ENCODE measurements at places on chromosomes 6 and 20.

- no peak for DNase-seq
These were observed 63.8 kb upstream of the TINAG start for GRCh38 chr6:54244430-54244829.

DNA sequence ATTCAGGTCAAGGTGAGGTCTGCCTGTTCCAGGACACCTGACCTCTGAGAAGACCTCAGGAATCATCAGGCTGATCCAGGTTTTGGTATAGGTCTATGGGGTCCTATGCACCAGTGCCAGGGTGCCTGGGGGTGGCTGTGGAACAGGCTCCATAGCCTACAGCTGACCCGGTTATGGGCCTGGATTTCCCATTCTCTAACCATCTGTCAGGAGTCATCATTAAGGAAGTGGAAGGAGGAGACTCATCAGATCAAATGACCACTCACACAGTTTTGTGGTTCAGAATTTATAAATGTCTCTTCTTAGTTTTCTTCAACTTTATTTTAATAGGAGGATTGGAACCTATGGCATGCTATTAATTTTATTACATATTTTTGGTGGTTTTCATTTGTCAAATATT is 14.8 kb downstream of the PLA2G7 start:
- DNase-seq = no peak

DNA sequence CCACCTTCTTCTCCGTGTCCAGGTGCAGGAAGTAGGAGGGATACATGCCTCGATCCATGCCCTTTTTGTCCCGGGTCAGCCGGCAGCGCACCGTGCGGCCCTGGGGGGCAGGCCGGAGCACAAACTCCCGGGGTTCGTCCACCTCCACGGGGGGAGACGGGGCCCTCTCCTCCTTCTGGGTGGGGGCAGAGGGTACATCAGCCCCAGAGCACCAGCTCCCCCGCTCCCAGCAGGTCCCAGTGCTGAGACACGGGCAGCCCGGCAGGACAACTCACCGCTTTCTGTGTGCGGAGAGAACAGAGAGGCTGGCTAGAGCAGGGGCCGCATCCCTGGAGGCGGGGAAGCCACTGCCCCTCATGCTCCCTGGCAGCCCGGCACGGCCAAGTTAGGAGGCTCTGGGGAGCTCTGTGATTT is 6.7 kb downstream of the TULP1 start:
- no peak for DNase-seq

DNA sequence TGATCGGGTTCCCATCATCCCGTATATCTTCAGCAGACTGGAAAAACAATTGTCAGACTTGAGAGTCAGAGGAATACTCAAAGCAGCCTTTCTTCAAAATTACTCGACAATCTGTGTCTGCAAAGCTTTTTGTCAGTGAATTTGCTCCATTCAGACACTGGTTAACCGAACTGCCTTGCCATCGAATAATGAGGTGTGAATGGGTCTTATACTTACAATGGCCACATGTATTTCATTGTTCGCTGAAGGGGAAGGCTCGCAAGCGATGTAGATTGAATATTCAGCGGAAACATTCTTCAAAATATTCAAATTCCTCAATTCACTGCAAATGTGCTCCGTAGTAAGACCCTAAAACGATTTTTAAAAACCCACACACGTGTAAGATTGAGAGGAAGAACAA is 32.9 kb downstream of the JAG1 start:
- no peak for DNase-seq

GRCh38 chr6:100230953-100231316 is 233.8 kb downstream of the SIM1 start:
- DNase-seq = no peak

- no peak for DNase-seq
These were observed 199.7 kb upstream of the SIM1 start for GRCh38 chr6:100664274-100665040.

- peak; percentile 36 for DNase-seq
These were observed 25.0 kb downstream of the L3MBTL3 start for GRCh38 chr6:130043344-130043743.

- no peak for DNase-seq
These were observed 64.5 kb downstream of the TRMT11 start for GRCh38 chr6:126050795-126051194.

DNA sequence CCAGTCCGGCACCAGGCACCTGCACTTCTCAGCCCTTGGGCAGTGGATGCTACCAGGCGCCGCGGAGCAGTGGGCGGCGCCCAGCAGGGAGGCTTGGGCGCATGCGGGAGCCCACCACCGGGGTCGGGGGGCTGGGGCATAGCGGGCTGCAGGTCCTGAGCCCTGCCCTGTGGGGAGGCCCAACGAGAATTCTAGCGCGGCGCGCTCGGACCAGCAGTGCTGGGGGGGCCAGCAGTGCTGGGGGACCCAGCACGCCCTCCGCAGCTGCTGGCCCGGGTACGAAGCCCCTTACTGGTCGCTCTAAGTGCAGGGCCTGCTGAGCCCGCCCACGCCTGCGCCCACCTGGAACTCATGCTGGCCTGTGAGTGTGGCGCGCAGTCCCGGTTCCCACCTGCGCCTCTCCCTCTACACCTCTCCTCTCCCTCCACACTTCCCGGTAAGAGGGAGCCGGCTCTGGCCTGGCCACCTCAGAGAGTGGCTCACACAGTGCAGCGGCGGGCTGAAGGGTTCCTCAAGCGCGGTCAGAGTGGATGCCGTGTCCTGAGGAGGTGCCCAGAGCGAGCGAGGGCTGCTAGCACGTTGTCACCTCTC is 28.5 kb upstream of the SERPINB1 start:
- DNase-seq = no peak

DNA sequence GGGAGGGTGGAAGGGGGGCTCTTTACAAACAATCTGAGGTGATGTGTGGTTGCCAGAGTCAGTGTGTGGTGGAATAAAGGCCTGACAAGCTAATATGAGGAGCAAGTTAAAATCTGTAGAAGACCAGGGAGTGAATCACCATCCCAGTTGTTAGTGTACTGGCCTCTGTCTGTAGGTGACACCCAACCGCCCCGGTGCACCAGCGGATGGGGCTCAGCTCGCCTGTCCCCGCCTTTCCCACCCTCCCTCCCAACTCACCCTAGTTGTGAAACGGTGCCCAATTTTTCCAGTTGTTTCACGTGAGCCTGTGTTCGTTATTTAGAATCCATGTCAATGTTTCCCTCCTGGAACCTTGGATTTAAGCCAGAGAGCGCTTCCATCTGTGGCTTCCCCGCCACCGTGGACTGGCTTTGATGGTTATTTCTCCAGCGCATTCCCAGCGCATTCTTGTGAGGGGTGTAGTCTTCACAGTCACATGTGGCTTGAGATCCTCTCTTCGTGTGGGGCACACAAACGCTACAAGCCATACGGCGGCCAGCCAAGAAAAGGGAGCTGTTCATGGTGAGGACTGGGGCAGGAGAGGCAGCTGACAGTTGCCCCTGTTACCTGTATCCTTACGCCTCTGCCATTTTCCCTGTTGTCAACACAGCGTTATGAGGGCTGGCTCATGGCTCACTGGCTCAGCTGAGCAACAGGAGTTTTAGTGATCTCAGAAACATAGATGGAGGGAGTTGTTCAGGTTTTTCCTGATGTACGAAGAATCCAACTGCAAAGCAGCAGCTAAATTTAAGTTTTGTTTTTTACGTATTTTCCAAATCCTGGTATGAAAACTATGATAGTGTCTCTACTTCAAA is 137.6 kb downstream of the ZDHHC14 start:
- no peak for DNase-seq

DNA sequence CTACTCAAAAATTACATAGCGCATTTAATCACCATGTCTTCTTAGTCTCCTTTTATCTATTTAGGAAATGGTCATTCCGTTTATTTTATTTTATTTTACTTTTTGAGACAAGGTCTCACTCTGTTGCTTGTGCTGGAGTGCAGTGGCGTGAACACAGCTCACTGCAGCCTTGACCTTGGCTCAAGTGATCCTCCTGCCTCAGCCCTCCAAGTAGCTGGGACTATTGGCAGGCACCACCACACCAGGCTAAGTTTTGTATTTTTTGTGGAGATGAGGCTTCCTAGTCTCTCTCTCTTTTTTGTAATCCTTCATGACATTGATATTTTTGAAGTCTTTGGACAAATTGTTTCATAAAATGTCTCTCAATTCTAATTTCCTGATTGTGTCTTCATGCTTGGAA is 4.7 kb upstream of the MYLK4 start:
- no peak for DNase-seq

DNA sequence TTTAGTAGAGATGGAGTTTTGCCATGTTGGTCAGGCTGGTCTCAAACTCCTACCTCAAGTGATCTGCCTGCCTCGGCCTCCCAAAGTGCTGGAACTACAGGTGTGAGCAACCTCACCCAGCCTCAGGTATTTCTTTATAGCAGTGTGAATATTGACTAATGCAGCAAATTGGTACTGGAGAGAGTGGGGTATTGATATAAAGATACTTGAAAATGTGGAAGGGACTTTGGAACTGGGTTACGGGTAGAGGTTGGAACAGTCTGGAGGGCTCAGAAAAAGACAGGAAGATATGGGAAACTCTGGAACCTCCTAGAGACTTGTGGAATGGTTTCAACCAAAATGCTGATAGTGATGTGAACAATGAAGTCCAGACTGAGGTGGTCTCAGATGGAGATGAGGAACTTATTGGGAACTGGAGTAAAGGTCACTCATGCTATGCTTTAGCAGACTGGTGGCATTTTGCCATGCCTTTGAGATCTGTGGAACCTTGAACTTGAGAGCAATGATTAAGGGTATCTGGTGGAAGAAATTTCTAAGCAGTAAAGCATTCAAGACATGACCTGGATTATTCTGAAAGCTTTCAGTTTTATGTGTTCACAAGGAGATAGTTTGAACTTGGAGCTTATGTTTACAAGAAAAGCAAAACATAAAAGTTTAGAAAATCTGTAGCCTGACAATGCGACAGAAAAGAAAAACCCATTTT is 127.2 kb downstream of the DTNBP1 start:
- DNase-seq = no peak

GRCh38 chr20:34743039-34743438 is 38.9 kb downstream of the TP53INP2 start:
- no peak for DNase-seq

DNA sequence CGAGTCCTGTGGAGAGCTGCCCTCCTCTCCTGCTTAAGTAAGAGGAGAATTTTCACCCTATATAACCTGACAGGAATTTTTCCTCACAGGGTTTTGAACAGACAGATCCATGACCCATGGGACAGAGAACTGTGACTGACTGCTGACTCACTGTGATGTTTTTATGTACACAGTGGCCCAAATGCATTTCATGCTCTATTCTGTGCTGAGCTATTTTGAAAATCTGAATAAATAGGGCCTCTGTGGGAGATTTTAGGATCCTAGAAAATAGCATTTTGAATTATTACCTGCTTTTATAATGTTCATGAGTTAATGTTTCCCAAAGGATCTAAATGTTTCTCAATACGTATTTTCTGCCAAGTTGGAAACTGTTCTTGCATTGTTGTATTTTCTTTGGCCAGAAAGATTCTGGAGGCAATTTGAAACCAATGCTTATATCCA is 577.4 kb downstream of the HTR1B start:
- DNase-seq = no peak

- DNase-seq = no peak
These were observed 402.1 kb downstream of the EPHA7 start for GRCh38 chr6:93017213-93017612.

GRCh38 chr6:20432692-20433091 is 31.0 kb downstream of the E2F3 start:
- no peak for DNase-seq

DNA sequence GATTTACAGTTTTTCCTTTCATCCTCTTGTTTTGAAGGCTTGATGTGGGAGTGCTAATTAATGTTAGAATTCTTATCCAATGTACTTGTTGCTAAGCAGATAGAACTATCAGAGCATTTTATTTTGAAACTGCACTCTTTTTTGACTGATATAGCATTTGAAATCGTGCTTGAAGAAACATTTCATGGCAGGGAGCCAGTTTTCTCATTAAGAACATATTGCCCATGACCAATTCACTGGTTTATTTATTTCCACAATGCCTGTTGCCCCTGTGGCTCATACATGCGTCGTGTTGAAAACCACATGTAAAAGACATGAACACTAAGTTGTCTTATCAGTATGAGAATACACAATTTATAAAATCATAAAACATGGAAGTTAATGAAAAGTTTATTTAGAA is 479.7 kb upstream of the FLRT3 start:
- DNase-seq = no peak

GRCh38 chr6:27650620-27651370 is 177.9 kb upstream of the ZNF184 start:
- DNase-seq = no peak

DNA sequence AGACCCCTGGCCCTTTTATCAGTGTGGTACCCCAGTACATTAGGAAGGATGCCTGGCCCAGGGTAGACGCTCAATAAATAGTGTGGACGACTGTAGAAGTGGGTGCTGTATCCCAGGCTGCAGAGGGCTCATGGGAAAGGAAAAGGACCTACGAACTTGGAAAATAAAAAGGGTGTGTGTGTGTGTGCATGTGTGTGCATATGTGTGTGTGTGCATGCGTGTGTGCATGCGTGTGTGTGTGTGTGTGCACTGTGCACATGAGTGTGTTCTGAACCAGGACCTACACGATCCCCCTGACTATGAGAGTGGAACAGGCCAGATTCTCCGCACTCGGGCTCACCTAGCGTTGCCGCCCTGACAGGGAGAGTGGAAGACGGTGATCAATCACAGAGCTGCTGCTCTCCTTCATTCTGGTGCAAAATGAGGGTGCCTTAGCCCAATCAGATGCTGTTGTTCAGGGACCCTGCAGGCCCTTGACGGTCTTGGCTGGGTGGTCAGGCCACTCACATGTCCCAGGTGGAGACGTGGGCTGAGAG is 3.5 kb upstream of the UNC93A start:
- DNase-seq = no peak

DNA sequence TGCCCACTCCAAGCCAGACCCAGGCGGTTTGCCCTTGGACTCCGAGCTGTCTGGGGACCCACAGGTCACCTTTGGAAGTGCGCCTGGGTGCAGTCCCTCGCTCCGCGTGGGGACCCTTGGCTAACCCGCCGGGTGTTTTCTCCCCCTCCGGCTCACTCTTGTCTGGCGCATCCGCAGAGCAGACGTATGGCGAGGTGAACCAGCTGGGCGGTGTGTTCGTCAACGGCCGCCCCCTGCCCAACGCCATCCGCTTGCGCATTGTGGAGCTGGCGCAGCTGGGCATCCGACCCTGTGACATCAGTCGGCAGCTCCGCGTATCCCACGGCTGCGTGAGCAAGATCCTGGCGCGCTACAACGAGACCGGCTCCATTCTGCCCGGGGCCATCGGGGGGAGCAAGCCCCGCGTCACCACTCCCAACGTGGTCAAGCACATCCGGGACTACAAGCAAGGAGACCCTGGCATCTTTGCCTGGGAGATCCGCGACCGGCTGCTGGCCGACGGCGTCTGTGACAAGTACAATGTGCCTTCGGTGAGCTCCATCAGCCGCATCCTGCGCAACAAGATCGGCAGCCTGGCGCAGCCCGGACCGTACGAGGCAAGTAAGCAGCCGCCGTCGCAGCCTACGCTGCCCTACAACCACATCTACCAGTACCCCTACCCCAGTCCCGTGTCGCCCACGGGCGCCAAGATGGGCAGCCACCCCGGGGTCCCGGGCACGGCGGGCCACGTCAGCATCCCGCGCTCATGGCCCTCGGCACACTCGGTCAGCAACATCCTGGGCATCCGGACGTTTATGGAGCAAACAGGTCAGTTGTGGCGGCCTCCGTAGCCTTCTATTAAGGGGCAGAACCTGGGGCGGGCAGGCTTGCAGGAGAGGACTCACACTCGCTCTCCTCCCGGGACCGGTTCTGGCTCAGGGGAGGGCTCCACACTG is 1.1 kb downstream of the PAX1 start:
- DNase-seq = no peak

- no peak for DNase-seq
These were observed 142.9 kb downstream of the RNASET2 start for GRCh38 chr6:166813461-166813860.

- no peak for DNase-seq
These were observed 229.0 kb downstream of the ZMYND8 start for GRCh38 chr20:47127546-47127945.

All from liver (tissue), 10 donors.